ENCODE measurements at places on chromosomes 13 and 19.

DNA sequence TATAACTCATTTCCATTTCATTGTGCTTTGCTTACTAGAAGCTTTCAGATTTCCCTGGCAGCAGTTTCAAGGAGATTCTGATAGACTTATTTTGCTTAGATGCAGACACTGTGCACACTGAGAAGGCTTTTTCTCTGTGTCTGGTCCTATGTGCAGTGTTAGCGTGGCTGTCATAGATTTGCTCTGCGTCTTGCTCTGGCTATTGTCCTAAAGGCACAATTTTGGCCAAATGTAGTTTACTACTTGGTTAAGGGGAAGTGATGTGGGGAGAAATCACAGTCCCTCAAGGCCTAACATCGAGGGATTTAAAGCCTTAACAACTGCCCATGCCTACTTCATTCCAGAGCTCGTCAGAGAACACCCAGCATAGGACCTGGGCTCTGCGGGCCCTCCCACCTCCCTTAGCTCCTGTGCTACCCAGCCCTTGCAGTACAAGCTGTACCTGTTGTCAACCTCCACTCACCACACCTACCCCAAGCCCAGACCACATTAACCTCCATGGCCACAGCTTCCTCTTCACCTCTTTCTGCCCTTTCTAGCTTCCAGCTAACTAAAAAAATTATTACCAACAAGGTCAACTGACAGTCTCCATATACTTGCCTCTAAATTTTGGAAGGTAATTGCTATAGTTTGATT lies 38.9 kb upstream of the KATNAL1 start:
- DNase-seq: peak; percentile 70

DNA sequence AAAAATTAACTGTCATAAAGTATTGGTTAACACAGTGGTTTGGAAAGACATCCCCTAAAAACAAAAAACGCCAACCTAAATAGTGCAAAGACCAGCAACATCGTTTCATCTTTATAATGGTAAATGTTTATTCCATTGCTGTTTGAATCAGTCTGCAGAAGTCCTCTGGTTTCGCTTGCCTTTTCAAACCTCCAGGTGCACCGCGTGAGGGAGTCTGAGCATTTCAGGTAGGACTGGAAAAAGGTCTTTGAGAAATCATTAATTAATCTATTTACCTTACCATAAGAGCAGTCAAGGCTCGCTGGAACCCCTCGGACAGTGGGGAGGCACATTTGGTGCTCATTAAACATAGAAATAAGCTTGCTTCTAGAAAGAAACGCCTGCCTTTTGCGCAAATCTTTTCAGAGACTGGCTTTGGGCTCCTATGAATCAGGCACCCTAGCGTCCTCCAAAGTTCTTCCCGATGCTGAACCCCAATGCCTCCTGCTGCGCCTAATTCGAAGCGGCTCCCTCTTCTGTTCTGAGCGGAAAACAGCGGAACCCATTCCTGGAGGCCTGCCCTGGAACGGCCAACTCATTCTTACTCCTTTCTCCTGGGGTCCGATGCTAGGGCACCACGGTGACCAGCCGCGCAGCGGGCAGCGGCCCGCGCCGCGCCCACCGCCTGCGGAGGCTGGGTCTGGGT lies 951 bp upstream of the MTUS2 start:
- DNase-seq: no peak

DNA sequence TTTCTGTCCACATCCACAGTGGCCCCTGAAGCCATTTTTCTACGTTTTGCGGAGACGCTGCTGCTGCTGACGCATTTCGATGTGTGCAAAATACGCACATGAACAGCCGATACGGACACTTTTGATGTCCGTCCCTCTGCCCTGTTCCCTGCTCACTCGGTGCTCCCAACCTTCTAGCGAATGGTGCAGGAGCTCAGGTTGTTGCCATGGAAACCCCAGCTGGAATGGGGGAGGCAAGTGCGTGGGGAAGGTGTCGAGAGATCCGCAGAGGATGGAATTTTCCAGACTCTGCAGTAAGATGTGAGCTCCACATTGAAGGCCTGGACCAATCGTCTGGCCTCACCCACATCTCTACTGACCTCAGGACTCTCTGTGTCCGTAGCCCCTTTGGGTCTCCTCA lies 109.2 kb upstream of the USP29 start:
- no peak for DNase-seq

DNA sequence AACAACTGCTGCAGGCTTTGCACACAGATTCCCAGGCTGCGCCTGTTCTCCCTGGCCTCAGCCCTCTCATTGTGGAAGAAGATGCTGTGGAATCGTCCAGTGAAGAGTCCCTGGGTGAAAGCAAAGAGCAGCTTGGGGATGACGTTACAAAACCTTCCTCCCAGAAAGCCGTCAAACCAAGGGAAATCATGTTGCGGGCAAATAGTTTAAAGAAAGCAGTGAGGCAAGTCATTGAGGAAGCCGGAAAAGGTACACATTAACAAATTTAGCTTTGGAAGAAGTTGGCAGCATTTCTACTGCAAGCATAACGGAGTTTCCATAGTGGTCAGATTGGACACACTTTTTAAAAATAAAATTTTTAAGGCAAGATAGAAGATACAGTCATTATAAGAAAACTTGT lies 82.9 kb upstream of the AKAP11 start:
- DNase-seq: no peak

DNA sequence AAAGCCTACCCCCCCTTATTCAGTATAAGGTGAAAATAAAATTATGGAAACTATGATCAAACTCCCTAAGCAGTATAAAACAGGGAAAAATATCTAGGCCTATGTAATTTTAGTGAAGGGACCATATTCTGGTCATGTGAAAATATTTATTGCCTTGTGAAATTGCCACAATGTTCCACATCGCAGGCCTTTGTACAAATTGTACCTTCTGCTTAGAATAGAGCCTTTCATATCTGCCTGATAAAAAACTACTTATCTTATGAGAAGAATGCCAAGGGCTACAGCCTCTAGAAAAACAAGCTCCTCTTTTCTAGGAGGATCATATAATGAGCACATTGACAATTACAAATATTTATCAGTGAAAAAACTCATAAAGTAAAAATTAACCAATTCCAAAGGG lies 1280.0 kb downstream of the EFNB2 start:
- no peak for DNase-seq

DNA sequence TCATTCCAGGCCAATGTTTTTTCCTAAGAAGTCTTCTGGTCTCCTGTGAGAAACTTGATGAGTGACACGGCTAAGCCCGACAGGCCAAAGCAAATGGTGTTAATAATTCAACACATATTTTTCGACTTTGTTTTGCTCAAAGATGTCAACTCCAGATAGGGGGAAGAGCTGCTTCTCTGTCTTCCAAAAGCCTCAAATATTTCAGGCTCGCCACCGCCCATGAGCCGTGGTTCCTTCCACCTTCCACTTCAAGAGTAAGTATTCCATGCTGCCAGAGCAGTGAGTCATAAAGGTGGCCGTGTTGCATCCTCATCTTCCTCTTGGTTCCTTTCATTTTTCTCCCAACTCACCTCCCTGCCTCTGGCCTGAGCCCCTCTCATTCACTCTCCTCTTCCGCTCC lies 272.6 kb downstream of the EFNB2 start:
- no peak for DNase-seq

GRCh38 chr19:44570984-44571684 lies 41.7 kb upstream of the CEACAM20 start:
- peak; percentile 54 for DNase-seq

- no peak for DNase-seq
Measured at GRCh38 chr13:77397636-77398035, 70.7 kb upstream of the MYCBP2 start.

GRCh38 chr13:60150538-60150937 lies 13.2 kb downstream of the DIAPH3 start:
- no peak for DNase-seq

DNA sequence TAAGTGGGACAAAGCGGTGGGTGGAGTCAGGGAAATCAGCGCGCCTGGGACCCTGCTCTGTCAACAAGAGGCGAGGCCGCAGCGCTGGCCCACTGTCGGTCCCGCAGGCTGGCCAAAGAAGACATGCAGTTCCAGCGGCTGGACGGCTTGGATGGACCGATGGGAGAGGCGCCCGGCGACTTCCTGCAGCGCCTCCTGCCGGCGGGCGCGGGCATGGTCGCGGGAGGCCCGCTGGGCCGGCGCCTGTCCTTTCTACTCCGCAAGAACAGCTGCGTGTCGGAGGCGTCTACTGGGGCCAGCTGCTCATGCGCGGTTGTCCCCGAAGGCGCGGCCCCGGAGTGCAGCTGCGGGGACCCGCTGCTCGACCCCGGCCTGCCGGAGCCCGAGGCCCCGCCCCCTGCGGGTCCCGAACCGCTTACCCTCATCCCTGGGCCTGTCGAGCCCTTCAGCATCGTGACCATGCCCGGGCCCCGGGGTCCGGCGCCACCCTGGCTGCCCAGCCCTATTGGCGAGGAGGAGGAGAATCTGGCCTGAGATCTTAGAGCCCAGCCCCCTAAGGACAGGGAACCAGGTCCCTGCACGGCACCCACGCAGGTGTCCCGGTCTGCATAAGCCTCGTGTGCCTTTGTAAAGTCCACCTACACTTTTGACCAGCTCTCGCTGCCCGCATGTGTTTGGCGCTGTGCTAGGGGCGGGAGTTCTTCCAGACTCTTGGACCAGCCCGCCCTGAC lies 6.1 kb downstream of the BEST2 start:
- peak; percentile 18 for DNase-seq

DNA sequence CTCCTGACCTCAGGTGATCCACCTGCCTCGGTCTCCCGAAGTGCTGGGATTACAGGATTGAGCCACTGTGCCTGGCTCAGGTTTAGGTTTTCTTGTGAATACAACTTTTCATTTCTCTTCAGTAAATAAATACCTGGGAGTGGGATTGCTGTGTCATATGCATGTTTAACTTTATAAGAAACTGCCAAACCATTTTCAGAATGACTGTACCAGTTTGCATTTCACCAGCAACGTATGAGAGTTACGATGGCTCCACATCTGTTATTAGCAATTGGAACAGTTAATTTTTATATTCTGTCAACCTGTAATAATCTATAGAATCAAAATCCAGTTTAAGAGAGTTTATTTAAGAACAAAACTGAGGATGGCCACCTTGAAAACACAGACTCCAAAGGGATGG lies 52.2 kb downstream of the TEX26 start:
- DNase-seq: no peak

GRCh38 chr19:51593138-51593890 lies 22.2 kb downstream of the ZNF175 start:
- DNase-seq: no peak

GRCh38 chr19:3538965-3539755 lies at the start of gene TEKTIP1:
TSS of gene TEKTIP1 (plus strand) at chr19:3539174. CDS start at chr19:3539178, 4 bp downstream.
- DNase-seq: no peak

DNA sequence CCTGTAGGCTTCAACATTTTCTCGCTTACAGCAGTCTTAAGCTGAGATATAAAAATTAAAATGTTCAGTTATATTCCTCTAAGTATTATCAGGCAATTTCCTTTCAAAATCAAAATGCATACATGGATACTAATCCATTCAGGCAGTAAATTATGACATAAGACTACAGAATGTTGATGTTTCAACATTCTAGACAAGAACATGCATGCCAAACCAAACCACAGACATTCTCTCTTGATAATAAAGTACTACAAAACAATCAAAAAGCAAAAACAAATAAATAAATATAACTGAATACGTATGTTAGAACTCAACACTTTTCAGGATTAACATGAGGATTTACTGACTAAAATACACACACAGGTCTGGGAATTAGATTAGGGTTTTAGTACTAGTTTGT lies 7.7 kb downstream of the DIS3 start:
- no peak for DNase-seq

DNA sequence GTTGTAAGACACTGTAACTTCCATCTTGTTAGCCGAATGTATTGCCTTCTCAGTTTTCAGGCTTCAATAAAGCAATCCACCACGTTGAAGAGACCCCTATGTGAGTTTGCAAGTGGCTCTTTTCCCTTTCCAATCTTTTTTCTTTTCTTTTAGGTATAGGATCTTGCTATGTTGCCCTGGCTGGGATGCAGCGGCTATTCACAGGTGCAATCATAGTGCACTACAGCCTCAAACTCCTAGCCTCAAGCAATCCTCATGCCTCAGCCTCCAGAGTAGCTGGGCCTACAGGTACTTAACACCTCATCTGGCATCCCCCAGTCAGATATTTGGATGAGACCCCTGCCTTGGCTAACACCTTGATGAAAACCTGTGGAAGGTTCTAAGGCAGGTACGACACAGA lies 33.5 kb upstream of the FEM1A start:
- no peak for DNase-seq

DNA sequence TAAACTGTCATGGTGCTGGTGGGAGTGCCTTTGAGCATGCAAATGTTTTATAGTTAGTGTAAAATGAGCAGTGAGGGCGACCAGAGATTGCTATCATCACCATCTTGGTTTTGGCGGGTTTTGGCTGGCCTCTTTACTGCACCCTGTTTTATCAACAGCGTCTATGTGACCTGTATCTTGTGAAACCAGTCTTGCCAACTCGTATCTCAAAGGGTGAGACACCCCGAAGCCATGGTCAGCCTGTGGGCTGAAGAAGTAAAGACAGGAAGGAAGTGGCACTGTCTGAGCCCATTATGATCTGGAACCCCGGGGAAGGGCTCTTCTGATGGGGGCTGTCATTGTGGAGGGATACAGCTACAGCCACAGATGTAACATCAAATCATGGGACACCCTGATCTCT lies 81.5 kb upstream of the FAM216B start:
- no peak for DNase-seq

GRCh38 chr19:37817180-37817981 lies 38.0 kb upstream of the ZNF573 start:
- DNase-seq: no peak

GRCh38 chr13:35469806-35470525 lies 6.5 kb downstream of the MAB21L1 start:
- no peak for DNase-seq

DNA sequence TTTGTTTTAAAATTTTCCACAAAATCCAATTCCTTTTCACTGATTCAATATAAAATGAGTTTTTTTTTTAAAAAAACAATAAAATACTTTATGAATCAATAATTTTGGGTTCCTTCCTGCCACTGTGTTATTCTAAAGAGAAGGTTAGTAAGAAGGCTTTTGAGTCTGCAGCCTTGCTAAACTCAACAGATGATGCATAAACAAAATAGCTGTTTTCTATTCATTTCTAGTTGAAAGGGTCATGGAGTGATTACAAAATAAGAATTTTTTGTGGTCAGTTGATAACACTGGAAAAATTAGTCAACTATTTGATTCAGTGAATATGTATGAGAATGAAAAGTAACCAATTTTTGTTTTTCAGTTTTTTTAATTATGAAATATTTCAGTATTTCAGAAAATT lies 169.9 kb downstream of the VWA8 start:
- no peak for DNase-seq

DNA sequence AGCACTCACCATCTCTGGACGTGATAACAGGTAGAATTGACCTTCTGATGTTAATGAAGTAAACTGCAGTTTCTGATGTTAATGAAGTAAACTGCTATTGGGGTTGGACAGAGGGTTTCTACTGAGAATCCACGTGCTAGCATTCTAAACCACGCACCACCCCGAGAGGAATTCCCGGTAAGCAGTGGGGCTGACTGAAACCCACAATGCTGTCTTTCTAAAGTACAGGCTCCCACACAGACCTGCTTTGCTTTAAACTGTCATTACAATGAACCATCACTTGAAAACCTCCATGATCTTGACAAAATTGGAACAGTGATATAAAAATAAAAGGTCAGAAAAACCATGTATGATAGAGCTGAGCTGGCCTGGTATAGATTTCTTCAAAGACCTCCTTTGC lies 559.0 kb downstream of the FGF9 start:
- no peak for DNase-seq
